ENCODE measurements at places on chromosomes 6 and 20. TPM values are rescaled to one million over a fixed set of nuclear protein-coding genes. Genes with fewer than 3 reads are reported as not detected.
A peak's percentile ranks its signal among the peaks of the same experiment; 100 is the strongest.

DNA sequence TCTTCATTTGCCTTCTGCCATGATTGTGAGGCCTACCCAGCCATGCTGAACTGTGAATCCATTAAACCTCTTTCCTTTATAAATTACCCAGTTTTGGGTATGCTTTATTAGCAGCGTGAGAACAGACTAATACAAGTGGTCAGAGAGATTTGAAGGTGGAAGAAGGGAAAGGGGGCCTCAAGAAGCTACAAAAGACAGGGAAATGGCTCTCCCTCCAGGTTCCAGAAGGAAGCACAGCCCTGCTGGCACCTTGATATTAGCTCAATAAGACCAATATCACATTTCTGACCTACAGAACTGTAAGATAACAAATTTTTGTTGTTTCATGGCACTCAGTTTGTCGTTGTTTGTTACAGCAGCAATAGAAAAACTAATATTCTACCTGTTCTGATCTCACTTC is 536.5 kb upstream of the MARCKS start:
- no peak for DNase-seq

Gene LINC00237
- not detected for total RNA-seq

- DNase-seq: no peak
These were observed 41.3 kb upstream of the GMPR start for GRCh38 chr6:16196984-16197546.

- DNase-seq: no peak
These were observed 9.0 kb upstream of the ZNF292 start for GRCh38 chr6:87146363-87146762.

Gene VEGFA
- 135 TPM for total RNA-seq

DNA sequence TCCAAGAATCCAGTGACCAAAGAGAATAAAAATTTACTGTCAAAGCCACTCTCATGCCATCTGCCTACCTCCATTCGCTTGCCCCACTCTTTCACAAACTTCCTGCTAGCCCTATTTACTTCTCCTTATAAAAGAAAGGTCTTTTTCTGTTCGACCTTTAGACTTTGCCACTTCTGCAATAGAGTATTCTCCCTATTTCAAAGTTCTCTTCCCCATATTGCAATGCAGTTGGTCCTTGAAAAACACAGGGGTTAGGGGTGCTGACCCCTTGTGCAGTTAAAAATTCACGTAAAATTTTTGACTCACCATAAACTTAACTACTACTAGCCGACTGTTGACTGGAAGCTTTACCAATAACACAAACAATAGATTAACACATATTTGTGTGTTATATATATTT is 15.0 kb downstream of the CCN2 start:
- no peak for DNase-seq

Gene NOX3
- not detected for total RNA-seq

DNA sequence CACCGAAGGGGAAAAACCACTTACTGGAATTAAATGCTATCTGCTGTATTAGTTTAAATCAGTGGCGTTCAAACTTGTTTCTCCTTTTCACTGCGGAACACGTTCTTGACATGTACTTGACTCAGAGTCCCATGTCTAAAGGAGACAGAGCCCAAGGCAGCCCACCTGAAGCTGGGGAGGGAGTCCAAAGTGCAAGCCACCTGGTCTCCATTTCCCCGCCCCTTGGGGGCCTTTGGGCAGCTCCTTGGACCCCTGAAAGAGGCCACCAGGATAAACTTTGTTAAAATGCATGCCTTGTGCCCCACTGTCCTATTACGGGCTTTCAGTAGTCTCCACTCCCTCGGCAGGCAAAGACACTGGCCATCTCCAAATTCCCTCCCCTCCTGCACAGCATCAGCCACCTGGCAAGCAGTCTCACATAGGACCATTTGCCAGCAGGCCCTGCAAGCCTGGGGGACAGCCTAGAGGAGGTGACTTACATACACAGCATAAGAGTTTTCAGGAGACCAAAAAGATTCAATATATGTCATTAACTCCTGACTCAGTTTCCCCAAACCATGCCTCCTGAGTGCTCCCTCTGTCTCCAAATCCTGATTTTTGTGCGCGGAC is 6.7 kb downstream of the PCK1 start:
- peak; percentile 84 for DNase-seq

DNA sequence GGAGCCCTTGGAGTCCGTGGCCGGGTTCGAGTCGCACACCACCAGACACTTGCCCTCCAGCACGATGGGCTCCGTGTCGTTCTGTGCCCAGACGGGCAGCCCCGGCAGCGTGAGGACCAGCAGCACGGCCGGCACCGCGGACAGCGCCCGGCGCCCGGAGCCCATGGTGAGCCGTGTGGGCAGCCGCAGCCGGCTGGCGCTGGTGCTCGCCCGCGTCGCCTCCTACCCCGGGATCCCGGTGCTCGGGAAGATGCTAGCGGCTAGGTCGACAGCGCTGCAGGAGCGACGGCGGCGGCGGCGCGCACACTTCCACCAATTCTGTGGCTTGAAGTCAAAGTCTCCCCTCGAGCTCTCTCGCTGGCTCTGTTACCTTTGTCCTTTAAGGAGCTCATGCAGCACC is 1.3 kb downstream of the CBLN4 start:
- peak; percentile 64 for DNase-seq

DNA sequence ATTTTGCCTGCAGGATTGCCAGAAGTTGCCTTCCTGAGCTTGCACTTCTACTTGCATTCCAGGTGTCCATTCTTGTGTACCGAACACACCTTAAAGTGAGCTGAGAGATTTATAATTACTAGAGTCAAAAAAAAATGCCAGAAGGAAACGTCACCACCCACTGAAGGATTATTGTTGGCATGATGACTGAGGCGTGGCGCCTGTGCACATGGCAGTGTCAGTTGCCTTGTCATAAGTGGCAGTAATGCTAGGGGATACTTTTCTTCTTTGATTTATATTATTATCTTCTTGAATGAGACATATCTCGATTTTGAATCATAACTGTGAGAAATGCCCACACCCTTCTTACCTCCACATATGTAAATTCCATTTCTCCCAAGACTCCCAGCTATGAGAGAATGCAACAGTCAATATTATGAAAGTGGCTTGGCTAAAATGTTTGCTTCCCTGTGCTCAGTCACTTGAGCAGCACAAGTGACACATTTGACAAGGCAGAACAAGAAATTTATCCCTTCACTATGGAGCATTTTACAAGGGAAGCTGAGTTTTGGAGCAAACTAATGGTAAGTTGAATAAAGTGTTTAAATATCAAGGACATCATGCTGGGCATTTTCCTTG is 149.5 kb upstream of the SASH1 start:
- no peak for DNase-seq

DNA sequence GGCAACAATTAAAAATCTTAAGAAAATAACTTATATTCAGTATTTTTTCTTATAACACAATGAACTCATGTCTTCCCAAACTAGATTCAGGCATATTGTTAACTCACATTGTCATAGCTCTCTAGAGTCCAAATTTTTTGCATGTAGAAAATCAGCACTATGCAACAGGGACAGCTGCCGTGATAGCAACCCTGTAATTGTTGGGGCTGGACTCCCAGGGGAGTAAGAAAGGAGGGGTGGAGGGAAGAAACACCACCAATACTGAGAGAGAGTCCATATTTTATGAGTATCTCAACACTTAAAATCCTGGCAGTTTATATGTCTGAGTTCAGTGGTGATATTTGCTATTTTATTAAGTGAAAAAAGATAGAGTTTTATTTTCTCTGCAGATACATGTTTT is 89.6 kb upstream of the HS3ST5 start:
- no peak for DNase-seq

DNA sequence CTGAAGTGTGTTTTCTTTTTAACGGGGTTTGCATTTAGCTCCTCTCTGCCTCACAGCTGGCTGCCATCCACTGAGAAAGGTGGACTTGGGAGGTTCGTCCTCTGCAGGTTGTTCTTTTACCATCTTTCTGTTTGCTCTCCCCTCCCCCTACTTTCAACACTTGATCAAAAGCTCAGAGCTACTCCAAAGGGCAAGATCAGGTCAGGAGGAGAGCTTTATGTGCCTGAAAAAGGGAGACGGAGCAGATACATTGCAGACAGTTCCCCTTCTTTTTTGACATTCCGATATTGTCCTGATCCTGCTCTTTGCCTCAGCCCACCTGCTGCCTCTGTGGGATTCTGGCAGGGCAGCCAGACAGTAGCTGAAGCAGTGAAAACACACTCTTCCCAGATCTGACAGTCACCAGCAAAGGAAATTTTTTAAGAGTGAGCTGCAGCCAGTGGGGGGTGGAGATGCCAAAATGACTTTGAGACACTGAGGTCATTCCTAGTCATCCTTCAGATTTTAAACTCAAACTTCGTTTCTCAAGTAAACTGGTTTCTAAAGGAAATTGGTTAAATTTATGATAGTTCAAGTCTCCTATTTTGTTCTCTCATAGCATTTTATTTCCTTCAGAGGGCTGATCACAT is 26.5 kb downstream of the SMLR1 start:
- DNase-seq: peak; percentile 76

GRCh38 chr6:129153257-129153656 is 270.3 kb downstream of the LAMA2 start:
- no peak for DNase-seq

DNA sequence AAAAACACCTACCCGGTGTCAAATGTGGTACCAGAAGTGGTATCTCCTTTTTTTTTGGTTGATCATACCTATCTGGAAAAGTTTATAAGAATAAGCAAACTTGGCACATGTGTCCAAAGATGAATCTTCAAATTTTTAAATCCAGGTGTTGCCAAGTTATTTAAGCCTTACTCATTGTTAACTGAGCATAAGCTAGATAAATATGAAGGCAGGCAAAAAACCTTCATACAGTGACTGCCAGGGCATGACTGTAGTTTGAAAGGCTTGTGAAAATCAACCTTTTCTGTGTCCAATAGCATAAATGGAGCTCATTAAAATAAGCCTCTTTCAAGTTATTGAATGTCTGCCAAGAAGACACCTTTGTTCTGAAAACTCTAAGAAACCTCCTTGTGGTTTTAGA is 699.2 kb downstream of the DOK5 start:
- DNase-seq: no peak

Gene TOX2
- total RNA-seq: 3.5 TPM

DNA sequence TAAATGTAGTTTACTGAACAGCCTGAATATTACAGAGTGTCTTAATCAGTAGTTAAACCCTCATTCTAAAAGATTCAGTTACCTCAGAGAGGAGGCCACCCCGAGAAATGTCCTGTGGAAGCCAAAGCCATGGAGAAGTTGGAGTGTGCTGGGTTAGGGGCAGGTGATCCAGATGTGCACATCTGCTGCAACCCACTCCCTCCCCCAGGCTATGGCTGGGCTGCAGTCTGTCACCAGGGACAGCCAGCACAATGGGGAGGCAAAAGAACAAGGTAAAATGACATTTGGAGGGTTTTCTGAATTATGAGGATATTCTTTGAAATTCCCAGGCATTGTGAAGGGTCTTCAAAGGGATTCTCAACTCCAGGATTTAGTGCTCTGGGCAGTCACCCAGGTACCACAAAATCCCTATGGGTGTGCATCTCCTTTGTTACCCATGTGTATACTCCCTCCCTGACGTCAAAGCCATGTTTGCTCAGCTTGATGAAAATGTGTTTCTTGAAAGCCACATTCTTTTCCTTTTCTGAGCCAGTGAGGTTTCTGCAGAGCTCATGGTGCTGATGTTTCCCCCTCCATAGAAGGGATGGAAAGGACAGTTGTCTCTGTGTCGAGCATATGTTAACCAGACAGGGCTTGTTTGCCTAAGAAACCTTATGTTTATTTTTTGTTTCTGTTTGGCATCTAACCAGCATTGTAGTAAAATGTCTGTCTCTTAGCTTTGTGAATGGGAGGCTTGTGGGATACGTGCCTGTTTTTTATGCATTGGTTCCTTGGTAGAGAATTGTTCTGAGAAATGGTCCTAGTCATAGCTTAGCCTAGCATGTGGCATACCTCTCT is 212.3 kb upstream of the TBX18 start:
- DNase-seq: no peak

All from left lobe of liver (tissue), 2 donors.